Activated CD4-positive, alpha-beta T cell treated with anti-CD3 and anti-CD28 coated beads, Interleukin-2, Interleukin-6, amounts not matched to agents 100 ng/mL and 50 ng/mL, durations not matched to agents 16 hours and 8 hours (primary cell): ENCODE measurements at places on chromosomes 4 and X.

- no peak for DNase-seq
These were observed 36.4 kb downstream of the SMARCA5 start for GRCh38 chr4:143549928-143550327.

- no peak for DNase-seq
These were observed 101.5 kb upstream of the SMAD1 start for GRCh38 chr4:145380123-145380522.

DNA sequence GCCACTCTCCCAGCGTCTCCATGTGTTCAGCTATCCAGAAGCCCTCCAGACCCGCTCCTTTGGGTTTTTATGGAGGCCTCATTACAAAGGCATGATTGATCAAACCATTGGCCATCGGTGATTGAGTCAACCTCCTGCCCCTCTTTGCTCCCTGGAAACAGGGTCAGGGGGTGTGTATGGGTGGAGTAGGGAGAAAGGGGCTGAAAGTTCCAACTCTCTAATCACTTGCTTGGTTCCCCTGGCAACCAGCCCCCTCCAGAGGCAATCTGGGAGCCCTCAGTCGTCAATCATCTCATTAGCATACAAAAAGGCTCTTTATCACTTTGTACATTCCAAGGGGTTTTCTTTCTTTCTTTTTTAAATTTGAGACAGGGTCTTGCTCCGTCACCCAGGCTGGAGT is 2.3 kb downstream of the TRIM2 start:
- no peak for DNase-seq

DNA sequence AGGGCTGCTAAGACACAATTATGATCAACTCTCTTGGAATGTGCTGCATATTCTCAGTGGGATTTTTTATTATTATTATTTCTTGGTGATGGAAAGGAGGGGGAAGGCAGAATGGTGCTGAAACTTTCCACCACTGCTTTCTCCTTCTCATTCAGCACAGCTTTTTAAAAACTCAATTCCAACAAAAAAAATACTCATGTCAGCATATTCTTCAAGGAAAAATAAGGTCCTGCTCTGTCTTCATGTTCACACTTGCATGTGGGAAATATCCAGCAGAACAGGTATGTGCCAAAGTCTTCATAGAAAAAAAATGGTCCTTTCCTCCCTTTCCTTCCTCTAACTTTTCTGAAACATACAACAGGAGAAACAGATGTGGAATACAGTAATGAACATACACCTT is 144.0 kb upstream of the ADAMTS3 start:
- DNase-seq: no peak

DNA sequence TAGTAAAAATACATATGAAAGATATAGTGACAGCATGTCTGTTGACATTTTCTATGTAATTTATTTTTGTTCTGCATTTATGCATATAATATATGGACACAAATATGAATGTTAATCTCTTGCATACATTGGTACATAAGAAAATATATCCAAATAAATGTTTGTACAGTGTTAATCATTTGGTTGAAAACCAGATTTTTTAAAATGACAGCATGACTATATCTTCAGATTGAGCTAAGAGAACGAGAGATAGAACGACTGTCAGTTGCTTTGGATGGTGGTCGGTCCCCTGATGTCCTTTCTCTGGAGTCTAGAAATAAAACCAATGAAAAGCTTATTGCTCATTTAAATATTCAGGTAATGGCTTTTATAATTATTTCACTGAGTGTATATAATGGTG is 15.3 kb downstream of the CEP135 start:
- DNase-seq: no peak

DNA sequence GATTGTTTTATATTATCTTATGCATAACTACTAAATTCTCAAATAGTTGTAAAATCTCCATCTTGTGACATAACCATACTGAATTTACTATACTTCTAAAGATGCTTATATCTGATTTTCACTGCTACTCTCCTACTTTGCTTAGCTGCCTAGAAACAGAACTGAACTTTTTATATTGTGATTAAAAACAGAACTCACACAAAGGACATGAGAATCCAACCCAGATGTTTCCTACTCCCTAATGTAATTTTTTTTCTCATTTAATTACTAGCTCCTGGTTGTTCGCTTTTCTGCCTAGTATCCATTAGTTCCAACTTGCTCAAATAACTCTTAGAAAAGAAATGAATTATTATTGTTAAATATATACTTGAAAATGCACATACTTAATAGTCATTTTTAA is 283.5 kb upstream of the ACTRT1 start:
- DNase-seq: no peak

- no peak for DNase-seq
These were observed 203.9 kb downstream of the SOWAHB start for GRCh38 chr4:76694056-76694455.

GRCh38 chrX:102976286-102976685 is 39.2 kb downstream of the RAB40AL start:
- no peak for DNase-seq

- peak; percentile 68 for DNase-seq
These were observed 580 bp upstream of the MMGT1 start for GRCh38 chrX:135974279-135974856.

- no peak for DNase-seq
These were observed 85.1 kb downstream of the PDLIM5 start for GRCh38 chr4:94536649-94537469.

DNA sequence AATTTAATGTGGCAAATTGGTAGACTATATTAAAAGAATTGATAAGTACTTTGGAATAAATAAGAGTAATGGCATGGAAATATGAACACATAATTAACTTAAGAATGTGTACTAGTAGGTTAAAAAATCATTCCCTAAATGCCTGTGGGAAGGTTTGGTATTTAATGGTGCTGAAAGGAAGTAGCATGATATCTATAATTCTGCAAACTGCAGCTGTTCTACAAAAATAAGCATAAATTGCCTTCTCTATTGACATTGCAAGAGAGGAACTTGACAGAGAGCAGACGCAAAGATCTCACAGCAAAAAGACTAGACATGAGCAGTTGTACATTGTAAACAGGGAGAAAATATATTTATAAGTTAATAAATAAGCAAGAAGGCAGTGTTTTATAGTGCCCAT is 752.5 kb upstream of the PCDH10 start:
- no peak for DNase-seq

DNA sequence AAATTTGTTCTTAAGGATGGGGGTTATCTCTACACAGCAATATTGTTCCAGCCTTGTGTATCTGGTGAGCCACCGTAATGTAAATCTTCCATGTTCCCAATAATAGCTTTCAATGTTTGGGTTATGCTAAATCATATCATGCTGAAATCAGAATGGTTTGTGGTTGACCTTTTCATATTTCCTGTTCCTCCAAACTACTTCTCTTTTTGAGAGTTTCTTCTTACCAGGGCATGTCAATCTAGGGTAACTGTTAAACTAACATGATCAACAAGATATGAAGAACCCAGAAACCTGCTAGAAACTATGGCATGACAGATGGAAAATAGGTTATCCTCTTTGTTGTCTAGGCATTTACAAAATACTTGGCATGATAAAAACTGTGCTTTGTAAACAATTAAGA is 22.0 kb downstream of the TNMD start:
- no peak for DNase-seq

DNA sequence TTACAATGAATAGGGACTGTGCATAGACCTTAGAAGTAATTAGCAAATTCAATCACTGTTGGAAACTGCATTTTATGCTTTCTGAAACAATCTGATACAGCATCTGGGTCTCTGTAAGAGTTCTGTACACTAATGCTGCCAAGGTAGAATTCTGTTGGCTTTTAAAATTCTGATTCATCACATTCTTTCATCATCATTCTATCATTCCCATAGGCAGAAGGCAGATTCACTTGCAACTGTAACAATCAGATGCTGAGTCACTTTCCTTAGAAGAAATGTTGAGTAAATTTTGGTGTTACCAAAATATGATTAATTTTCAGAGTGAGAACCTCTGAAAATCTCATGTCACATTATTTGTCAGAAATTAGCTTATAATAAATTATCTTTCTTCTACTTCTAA is 267.2 kb downstream of the MAPK10 start:
- no peak for DNase-seq

GRCh38 chr4:182207830-182208396 is 35.3 kb upstream of the TENM3 start:
- peak; percentile 33 for DNase-seq

- no peak for DNase-seq
These were observed 23.5 kb upstream of the IRAK1 start for GRCh38 chrX:154043003-154043763.

GRCh38 chr4:3168029-3168428 is 80.9 kb upstream of the MSANTD1 start:
- DNase-seq: peak; percentile 7

DNA sequence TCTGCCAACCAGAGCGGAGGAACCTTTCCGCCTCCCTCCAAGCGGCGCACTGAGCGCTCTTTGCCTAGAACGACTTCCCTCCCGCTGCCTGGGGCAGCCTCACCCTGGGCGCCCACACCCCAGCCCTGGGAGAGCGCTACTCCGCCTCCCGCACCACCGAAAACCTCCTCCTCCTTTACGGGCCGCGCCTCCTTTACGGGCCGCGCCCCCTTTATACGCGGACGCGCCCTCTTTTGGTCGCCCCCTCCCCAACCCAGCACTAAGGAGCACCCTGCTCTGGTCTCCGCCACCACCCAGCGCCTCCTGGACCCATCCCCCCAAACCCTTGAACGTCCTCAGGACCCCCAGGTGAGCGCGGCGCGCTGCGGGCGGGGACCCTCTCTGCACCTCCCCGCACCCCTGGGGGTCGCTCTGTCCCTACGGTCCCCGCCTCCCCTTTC is 586 bp upstream of the NSG1 start:
- peak; percentile 19 for DNase-seq

DNA sequence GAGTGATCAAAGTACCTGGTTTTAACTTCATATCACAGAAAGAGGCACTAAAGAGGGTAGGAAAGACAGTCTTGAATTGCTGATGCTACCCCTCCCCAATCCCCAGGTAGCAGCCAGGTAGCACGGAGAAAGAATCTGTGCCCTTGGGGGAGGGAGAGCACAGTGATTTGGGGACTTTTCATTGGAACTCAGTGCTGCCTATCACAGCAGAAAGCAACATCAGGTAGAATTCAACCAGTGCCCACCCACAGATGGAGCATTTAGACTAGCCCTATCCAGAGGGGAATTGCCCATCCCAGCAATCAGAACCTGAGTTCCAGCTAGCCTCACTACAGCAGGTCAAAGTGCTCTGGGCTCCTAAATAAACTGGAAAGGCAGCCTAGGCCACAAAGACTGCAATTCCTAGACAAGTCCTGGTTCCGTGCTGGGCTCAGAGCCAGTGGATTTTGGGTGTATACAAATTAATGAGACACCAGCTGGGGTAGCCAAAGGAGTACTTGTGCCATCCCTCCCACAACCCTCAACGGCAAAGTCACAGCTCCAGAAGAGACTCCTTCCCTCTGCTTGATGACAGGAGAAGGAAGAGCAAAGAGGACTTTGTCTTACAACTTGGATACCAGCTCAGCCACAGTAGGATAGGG is 228.1 kb downstream of the THOC2 start:
- no peak for DNase-seq

- DNase-seq: no peak
These were observed 37.3 kb upstream of the IGFBP7 start for GRCh38 chr4:57147335-57148060.

- peak; percentile 72 for DNase-seq
These were observed 46.9 kb downstream of the KIF4A start for GRCh38 chrX:70336767-70337166.

DNA sequence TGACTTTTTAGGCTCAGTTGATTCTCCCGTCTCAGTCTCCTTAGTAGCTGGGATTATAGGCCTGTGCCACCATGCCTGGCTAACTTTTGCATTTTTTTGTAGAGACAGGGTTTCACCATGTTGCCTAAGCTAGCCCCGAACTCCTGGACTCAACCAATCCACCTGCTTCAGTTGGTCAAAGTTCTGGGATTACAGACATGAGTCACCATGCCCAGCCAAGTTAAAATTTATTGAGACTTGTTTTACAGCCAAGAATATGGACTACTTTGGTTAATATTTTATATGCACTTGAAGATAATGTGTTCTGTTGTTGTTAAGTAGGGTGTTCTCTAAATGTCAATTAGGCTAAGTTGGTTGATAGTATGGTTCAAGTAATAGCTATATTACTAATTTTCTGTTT is 58.7 kb downstream of the CYTL1 start:
- DNase-seq: no peak
